ENCODE measurements at places on chromosomes 3 and 15. TPM values are rescaled to one million over a fixed set of nuclear protein-coding genes. Genes with fewer than 3 reads are reported as not detected.

Gene NMNAT3
- total RNA-seq: 15.1 TPM

Gene IL17RD
- 6.7 TPM for total RNA-seq

Gene PTH1R
- total RNA-seq: 65.0 TPM

Gene KBTBD13
- total RNA-seq: not detected

Gene CPN2
- not detected for total RNA-seq

Gene SH2D7
- not detected for total RNA-seq

Gene TBC1D5
- total RNA-seq: 78.5 TPM

Gene HCN4
- total RNA-seq: 2.4 TPM

Gene TMCO5A
- total RNA-seq: not detected

Gene ZIC4
- total RNA-seq: 5.3 TPM

Gene MASP1
- total RNA-seq: 7.8 TPM

DNA sequence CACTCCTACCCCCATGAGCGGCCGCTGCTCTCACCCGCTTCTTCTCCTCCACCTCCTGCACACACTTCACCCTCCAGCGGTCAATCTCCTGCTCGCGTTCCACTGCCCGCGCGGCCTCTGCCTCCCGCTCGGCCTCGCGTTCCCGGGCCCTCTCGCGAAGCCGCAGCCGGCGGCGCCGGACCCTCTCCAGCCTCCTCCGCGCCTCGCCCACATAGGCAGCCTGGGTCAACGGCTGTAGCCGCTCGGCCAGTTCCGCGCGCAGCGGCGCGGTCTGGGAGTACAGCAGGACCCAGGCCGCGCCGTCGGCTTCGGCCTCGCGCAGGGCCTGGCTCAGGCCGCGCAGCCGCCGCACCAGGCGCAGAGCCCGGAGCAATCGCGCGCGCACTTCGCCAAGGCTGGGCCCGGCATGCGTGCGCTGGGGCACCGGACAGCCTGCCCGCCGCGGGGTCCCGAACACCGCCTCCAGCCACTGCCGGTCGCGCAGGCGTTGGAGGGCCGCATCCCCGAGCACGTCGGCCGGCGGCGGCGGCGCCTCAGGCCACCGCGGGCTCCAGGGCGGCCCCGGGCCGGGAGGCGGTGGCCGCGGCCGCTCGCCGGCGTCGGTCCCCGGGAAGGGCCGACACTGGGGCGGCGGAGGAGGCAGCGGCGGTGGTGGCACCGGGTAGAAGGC is 595 bp downstream of the PDCD7 start:
- no peak for DNase-seq

DNA sequence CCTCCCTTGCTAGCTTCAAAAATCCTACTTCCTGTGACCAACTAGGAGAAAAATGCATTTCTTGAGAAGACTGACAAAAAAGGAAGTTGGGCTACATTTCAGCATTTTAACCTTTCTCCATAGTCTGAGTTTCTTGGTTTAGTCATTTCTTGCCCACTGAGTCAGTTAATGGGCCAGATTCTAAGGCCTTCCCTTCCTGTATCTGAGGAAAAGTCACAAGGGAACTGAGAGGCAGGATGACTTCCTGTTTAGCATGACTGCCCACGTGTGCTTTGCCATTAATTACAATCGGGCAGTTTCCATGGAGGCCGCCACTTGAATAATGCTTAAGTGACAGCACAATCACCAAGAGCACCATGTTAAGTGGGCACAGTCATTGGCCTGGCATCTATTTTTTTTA is 794.4 kb upstream of the LMCD1 start:
- DNase-seq: no peak

DNA sequence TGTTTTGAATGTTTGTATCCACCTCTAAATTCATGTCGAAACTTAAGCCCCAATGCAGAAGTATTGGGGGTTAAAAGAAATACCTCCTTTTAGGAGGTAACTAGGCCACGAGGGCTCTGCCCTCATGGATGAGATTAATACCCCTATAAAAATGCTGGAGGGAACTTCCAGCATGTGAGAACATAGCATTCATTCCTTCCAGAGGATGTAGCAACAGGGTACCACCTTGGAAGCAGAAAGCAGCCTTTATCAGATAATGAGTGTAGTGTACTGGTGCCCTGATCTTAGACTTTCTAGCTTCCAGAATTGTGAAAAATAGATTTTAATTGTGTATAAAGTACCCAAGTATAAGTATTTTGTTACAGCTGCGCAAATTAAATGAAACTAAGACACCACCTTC is 353.4 kb upstream of the MANF start:
- no peak for DNase-seq

- no peak for DNase-seq
Observed at GRCh38 chr3:132432639-132433038, 15.3 kb downstream of the DNAJC13 start.

GRCh38 chr3:101936419-101937356 is 87.4 kb downstream of the NFKBIZ start:
- no peak for DNase-seq

DNA sequence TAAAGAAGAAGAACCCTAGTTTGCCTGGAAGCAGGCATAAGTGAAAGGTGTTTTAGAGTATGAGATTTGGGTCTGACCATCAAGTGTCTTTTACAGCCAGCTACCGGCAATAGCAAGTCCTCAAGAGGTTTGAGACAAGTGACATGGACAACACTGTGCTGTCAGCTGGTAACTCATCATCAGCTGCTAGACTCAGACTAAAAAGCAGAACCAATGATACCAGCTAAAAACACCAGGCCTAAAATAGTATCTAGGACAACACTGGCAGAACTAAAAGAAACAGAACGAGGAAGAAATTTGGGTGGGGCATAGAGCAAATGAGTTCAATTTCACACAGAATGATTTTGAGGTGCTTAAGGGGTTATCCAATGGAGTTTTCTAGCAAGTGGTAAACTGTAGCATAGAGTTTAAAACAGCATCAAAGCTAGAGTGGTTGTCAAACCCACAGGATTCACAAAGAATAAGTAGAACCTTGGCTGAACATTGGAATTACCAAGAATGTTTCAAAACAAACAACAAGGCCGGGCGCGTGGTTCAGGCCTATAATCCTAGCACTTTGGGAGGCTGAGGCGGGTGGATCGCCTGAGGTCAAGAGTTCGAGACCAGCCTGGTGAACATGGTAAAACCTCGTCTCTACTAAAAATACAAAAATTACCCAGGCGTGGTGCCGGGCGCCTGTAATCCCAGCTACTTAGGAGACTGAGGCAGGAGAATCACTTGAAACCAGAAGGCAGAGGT is 3.9 kb downstream of the CIAO2A start:
- DNase-seq: no peak

DNA sequence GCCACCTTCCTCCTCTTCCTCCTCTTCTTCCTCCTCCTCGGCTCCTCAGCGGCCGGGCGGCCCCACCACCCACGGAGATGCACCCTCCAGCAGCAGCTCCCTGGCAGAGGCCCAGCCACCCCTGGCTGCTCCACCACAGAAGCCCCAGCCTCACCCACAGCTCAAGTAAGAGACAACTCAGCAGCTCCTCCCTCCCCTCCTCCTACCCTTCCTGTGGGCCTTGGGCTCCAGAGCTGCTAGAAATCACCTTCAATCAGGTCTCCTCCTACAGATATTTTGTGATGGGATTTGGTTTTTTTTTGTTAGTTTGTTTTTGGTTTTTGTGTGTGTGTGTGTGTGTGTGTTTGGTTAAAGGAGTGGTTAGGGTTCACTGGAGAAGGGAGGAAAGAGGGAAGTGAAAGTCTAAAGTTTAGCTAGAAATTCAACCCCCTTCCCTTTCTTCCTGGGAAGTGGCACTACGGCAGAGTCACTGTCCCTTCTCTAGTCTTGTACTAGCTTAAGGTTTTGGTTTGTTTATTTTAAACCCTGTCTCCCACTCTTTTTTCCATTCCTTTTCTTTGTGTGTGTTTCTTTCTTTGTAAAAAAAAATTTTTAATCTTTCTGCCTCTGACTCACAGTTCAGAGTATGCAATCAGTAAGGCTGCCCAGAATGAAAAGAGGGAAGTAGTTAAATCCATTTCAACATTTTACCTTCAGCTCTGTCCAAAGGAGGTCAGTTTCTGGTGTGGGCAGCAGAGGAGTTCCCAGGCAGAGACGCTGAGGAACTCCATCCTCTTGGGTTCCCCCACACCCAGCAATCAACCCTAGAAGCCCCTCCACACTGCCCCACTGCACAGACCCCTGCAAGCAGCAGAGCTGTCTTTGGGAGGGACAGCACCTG is 29.0 kb upstream of the TIMP4 start:
- DNase-seq: peak; percentile 31

DNA sequence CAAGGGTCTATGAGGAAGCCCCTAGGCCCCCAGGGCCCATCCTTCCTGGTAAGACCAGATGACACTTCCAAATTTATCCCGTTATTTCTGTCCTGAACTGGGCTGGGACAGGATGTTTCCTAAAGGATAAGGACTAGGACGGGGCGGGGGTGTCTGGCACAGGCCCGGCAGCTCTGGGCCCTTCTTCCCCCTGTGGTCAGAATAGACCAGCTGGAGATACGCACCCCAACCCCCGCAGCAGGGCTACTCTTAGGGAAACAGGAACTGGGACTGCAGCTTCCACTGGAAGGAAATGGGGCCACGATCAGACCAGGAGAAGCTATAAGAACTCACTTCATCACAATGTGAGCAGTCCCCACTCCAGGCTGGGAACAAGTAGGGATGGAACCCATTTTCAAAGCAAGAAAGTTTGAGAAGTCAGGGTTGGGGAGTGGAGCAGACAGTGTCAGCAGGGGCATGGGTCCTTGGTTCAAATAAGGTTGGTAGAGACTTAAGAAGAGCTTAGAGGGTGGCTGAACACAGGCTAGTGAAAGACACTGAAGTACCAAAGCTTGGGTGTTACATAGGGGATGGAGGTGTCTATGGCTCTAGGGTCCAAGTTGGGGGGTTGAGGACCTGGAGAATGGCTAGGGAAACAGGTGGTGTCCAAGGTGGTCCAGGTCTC is 1.1 kb downstream of the NCKIPSD start:
- no peak for DNase-seq

- DNase-seq: no peak
Observed at GRCh38 chr3:33424606-33425452, 15.4 kb downstream of the UBP1 start.

GRCh38 chr15:67335534-67336222 is 81.1 kb downstream of the IQCH start:
- no peak for DNase-seq

- no peak for DNase-seq
Observed at GRCh38 chr15:65884511-65884910, 15.2 kb downstream of the RAB11A start.

GRCh38 chr3:43997316-43997715 is 244.4 kb upstream of the TOPAZ1 start:
- no peak for DNase-seq

DNA sequence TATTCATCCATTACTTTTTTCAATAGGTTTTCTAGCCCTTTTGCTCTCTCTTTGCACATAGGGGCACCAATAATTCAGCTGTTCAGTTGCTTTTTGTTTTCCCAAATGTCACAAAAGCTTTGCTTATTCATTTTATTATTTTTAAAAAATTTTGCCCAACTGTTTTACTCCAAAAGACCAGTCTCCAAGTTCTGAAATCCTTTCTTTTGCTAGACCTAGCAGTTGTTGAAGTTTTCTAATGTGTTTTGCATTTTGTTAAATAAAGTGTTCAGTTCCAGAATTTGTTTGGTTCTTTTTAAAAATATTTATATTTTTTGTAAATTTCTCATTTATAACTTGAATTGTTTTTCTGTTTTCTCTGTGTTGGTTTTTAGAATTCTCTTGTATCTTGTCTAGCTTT is 1227.3 kb downstream of the ROBO2 start:
- no peak for DNase-seq

DNA sequence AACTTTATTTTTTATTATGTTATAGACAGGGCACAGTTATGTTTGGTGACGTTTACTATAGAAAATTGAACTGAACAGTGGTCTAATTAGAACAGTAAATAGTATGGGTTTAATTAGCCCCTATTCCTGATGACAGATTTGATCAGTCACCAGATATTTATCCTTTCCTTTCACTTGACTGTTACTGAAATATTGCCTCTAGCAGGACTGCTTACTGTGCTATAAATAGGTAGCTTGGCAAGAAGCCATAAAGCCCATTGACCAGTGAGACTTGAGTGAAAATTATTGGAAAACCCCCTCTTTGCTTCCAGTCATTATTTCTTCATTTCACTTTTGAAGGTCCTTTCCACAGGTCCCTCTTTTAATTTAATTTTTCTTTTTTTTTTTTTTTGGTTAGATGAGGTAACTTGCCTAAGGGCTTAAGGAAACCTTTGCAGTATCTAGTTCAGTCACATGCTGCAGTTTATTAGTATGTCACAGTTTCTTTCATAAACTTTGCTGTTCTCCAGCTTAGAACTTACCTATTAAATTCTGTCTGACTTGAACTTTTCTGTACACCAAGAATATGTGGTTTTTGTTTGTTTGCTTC is 115.6 kb downstream of the ADAMTSL3 start:
- DNase-seq: no peak

GRCh38 chr15:58064980-58065444 is 499 bp downstream of the ALDH1A2 start:
- DNase-seq: no peak

- DNase-seq: no peak
Observed at GRCh38 chr3:4996223-4996765, 17.1 kb downstream of the BHLHE40 start.

DNA sequence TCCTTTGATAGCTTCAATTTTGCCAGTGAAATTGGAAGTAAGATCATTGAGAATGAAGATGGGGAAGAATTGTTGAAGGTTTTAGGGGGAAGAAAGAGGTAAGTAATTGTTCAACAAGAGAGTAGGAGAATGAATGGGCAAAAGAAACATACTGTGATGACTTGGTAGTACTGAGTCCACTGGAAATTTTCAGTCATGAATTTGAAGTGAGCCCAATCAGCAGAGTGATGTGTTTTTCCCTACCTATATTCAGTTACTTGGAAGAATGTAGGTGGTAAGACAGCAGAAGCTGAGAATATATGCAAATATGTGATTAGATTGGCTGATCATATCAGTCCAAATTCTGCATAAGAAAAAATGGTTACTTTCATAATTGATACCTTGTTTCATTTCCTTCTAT is 569.6 kb downstream of the AGBL1 start:
- no peak for DNase-seq

DNA sequence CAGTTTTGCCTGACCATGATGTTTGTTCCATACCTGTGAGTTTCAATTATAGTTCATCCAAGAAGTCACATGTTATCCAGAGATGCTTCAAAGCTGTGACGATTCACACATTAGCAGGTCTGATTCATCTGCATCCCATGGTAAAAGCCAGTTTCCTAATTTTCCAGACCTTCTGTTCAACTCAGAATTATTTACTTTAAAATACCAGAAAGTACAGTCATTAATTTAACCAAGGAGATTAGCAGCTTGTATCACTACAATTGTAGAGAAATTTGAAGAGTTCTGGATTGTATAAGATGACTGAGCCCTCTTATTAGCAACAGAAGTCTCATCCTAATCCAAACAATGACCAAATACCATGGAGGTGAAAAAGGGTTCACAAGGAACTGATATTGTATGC is 76.1 kb upstream of the THBS1 start:
- DNase-seq: no peak

GRCh38 chr3:35894735-35895134 is 255.4 kb downstream of the ARPP21 start:
- no peak for DNase-seq
